ENCODE measurements at places on chromosomes 12 and 14.

- no peak for DNase-seq
Measured at GRCh38 chr12:3140284-3140683, 63.1 kb downstream of the TSPAN9 start.

- DNase-seq: no peak
Measured at GRCh38 chr12:28876196-28876798, 272.8 kb upstream of the FAR2 start.

GRCh38 chr14:92400579-92401444 lies 77.8 kb downstream of the SLC24A4 start:
- no peak for DNase-seq

- DNase-seq: no peak
Measured at GRCh38 chr12:117361347-117361751, at the start of gene NOS1. NOS1 (minus strand) TSS chr12:117361626; CDS start chr12:117331069, 30,557 bp downstream.

DNA sequence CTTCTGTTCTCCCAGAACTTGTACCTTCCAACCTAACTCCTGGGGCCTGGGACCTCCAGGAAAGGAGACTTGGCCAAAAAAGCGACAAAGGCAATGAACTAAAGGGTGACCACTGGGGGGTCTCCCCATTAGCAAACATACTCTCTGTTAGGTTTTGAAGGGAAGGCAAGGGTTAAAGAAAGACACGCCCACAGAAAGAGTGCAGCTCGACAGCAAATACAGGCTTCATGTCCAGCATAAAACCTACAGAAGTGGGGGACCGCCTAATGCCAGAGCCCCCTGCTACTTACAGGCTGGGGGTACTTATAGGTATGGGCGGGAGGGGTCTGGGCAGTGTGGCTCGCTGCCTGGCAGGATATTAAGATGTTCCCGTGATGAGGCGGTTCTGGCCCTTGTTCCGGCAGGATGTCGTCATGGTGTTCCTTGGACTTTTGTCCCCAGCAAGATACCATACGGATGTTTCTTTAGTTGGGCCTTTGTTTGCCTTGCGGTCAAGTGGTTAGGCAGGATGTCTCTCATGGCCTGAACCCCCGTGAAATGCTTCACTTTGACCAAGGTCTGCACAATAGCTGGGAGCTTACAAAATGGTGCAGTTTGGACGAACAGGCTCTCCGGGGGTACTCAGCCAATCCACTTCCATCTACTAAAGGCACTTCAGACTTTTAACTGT lies 53.4 kb downstream of the PRMT8 start:
- DNase-seq: no peak

GRCh38 chr12:98127336-98127679 lies 388.1 kb upstream of the TMPO start:
- DNase-seq: no peak

GRCh38 chr14:24439830-24440605 lies 2.6 kb downstream of the SDR39U1 start:
- no peak for DNase-seq

GRCh38 chr14:21063479-21063878 lies 5.9 kb downstream of the RNASE8 start:
- no peak for DNase-seq

DNA sequence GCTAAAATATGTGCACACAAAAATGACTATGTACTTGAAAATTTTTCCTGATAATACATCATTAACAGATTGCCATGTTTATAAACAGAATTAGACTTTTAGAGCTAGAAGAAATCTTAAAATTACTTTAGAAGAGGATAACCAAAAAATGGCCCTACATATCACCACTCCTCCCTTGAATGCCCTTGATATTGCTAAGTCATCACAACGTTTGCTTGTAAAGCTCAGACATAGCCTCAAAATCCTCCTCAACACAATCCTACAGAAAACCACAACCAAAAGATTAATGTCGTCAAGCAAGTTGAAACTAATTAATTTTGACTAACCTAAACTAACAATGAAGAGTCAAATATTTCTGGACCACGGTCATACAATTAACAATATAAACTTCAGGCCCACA lies 19.4 kb upstream of the NAA30 start:
- DNase-seq: no peak

DNA sequence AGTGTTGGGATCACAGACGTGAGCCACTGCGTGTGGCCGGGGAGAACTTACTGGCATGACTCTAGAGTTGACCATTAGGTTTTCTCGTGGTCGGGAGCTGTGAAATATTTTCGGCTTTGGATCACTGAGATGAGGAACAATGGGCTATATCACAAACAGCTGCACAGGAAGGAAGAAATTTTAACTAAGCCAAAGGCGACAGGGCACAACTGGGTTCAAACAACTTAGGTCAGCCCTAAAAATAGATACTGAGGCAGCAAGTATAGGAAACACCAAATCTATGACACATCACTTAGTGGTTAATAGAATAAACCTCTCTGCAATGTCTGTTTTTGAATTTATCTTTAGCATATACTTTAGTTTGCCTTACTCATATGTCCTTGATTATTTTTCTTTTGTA lies 162.9 kb downstream of the LRIG3 start:
- DNase-seq: no peak

GRCh38 chr14:78950649-78951048 lies 780.5 kb downstream of the NRXN3 start:
- DNase-seq: no peak

DNA sequence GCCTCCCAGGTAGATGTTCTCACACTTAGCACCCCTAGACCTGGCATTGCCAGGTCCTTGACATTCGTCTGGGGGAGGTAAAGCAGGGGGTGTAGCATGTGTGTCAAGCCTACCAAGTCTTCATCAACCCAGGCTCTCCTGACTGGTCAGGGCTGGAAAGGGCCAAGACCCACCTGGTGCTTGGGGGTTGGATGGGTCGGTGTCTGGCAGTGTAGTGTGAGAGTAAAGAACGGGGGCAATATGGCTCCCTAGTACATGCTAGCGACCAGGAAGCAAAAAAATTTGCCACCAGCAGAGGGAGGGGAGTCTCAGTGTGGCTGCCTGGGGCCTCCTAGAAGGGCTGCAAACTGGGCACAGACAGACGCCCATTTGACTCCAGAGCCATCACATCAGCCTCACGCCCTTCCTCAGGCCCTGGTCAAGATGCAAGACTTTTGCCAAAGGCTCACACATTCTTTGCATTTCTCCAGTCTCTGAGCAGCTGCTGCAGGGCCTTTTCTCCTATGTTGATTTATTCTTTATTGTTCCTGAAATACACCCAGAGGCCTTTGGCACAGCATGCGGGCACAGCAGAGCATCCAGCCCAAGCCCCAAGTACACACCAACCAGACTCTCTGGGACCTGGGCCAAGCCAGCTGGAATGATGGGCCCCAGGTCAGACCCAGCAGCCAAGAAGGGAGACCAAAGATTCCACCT lies 38.3 kb upstream of the PNMA1 start:
- no peak for DNase-seq

DNA sequence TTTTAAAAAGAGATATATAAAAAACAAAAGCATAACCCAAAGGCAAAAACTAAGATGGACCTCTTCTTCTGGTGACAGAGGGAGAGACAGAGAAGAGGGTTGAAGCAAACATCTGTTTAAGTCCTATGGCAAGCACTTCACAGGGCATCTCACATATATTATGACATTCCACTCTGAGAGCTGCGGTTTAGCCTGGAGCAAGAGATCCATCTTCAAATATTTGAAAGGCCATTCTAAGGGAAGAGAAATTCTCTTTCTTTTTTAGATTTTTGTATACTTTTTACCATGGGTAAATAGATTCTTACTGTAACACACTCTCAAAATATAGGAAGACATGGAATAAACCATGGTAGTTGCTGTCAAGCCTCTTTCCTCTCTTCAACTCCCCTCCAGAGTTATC lies 204.1 kb downstream of the GXYLT1 start:
- DNase-seq: no peak
